ENCODE measurements at places on chromosomes 2 and 18.

- no peak for DNase-seq
Observed at GRCh38 chr2:69390471-69390870, 3.4 kb upstream of the GFPT1 start.

- DNase-seq, result no peak
Observed at GRCh38 chr2:240211096-240211495, 70.6 kb upstream of the OTOS start.

DNA sequence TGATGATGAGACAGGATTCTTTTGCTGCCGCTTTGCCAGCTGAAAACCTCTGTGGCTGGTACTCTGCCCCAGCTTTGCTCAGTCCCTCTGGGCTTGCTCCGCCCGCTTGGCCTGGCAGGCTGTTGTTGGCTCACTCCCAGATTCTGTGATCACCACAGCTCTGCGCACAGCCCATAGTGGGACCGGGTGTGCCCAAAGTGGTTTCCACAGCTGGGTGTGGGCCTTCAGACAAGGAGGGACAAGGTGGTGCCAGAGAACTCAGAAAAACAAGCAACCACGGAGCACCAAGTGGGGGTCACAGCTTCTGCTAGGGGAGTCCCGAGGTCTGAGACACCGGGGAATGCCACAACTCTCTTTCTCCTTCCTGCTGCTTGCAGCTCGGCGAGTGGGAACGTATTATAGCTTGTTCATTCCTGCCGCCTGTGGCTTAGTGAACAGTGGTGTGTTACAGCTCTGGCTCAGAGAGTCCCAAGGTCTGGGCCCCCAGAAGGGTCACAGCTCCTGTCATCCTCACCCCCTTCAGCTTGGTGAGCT is 9.2 kb upstream of the KYNU start:
- DNase-seq, result no peak

GRCh38 chr18:59881728-59882656 is 17.8 kb upstream of the PMAIP1 start:
- no peak for DNase-seq

DNA sequence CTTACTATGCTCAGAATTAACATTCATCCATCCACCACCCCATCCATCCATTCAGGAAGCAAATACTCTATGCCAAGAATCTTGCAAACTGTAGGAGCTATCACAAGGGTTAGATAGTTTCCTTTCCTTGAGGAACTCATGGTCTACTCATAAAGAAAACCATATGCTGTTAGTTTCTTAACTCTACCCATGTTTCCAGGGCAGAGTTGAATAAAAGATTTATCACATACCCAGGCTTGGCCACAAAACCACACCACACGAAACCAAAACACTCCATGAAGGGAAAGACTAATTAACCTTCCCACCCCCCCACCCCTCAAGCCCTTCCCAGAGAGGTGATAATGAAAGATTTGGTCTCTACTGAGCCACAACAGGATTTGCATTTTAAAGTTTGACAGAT is 23.7 kb upstream of the MSGN1 start:
- no peak for DNase-seq

GRCh38 chr2:232085826-232086425 is 124.4 kb downstream of the DIS3L2 start:
- no peak for DNase-seq

DNA sequence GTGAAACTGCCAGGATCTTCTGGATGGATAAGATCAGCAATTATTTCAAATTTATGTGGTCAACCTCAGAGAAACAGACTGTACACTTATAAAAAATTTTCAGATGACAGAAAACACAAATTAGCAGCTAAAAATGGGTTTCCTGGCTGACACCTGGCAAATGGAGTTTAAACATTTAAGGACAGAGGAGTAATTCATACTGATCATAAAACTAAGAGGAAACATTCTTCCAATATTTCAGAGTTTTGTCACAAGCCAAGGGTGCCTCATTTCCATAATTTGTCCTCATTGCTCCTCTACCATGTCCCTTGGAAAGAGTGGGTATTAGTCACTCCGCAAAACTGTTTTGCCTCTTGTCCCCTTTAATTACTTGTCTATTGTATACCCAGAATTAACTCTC is 70.2 kb downstream of the TMEFF2 start:
- no peak for DNase-seq

GRCh38 chr2:17558053-17558452 is 17.6 kb downstream of the VSNL1 start:
- DNase-seq, result no peak

GRCh38 chr2:136798766-136799165 is 33.4 kb downstream of the THSD7B start:
- no peak for DNase-seq

- no peak for DNase-seq
Observed at GRCh38 chr2:39469807-39470206, 32.7 kb upstream of the MAP4K3 start.

DNA sequence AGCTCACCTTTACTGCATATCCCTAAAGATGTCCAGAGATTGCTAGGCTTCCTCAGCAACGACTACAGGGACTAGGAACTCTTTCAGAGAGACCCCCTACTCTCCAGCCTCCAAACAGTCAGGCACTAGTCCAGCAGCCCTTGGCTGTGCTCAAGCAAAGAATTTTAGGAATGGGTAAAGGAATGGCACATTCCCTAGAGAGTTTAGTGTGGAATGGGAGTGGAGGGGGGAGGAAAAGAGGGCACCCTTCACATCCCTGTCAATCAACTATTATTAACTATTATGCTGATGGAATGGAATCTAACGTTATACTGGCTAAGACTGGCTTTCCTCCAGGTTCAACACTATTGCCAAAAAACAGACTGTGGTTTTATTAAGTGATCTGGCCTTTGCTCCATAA is 64.8 kb downstream of the IKZF2 start:
- DNase-seq, result no peak

- no peak for DNase-seq
Observed at GRCh38 chr2:209426432-209426831, 2.6 kb downstream of the MAP2 start.

GRCh38 chr18:21826641-21827302 is 86.2 kb downstream of the MIB1 start:
- DNase-seq, result no peak

DNA sequence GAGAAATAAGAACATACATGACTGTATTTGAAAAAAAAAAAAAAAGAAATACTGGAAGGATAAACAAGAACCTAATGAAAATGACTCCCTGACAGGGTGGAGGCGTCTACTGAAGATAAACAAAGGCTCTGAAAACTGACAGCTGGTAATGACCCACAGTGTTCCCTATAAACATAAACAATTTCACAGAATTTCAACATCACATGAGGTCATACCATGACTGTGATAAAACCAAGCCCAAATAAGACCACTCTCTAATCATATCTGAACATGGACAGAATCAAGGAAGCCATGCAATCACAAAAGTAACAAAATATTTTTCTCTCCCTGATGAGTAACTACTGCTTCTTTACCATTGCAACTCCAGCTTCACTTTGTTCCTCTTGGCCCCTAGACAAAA is 159.3 kb downstream of the FAM124B start:
- no peak for DNase-seq
